Fibroblast of skin of abdomen (primary cell): ENCODE measurements at places on chromosomes 7 and 10.

DNA sequence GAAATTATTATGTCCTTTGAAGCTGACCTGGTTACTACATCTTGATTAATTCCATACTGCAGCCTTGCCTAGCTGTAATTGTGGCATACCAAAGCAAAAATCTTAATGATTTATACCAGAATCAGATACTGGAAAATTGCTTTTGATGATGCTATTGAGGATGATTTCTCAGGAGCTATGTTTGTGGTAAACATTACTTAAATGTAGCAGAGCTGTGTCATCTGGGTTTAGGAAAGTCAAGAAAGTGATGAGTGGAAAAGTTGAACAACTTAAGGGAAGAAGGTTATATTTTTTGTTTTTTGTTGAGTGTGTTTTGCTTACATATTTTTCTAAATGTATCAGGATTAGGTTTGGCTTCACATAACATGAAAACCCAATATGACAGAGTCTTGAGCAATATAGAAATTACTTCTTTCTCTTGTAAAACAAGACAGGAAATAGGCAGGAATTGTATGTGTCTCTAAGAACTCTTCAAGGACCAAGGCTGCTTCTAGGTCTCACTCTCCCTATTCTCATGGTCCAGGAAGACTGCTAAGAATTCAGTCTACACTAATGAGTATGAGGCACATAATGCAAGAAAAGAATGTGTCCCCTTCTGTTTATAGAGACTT is 87.6 kb upstream of the MTPN start:
- peak; percentile 21 for DNase-seq

GRCh38 chr7:70668606-70669358 is 463.2 kb upstream of the GALNT17 start:
- DNase-seq: no peak

DNA sequence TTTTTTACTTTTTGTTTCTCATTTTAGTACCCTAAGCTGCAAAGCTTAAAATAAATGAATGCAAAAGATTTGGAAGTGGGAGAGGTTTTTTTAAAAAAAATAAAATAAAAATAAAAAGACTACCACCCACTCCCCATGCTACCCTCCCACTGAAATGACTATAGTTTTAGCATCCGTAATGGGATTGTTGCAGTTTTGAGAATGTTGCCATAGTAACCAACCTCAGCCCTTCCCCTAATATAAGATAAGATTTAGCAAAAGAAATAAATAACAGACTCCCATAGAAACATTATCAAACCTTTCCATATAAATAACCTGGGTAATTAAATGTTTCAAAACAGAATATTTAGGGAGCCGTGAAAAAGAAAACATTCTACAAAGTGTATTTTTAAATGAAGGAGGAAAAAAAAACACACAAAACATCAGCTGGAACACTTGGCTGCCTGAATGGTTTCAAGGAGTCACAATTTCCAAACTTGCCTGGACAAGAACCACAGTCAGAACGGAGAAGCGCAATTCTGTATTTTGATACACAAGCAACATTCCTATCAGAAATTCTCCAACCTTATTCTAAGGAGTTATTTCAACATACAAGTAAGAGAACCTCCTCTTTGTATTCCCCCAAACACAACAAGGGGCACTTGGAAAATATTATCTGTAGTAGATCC is 57.4 kb downstream of the DGKI start:
- no peak for DNase-seq

GRCh38 chr7:150897502-150898474 is 45.5 kb downstream of the AOC1 start:
- DNase-seq: no peak

DNA sequence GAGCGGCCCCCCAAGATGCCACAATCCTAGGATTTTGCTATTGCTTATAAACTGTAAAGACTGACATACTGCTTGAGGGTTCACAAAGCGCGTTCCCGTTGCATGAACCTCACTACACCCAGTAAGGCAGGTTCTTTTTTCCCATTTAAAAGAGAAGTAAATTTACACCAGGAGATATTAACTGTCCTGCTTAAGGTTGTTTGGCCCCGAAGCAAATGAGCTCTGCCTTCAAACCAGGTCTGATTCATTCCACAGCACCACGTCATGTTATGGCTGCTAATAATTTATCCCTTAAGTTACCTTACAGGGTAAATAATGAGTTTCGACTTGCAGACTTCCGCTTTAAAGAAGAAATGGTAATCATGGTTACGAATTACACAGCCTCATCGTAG is 559 bp upstream of the FKBP14 start:
- DNase-seq: peak; percentile 41
